NCI-H1092 (cell line): ENCODE measurements at places on chromosomes 12 and 14.

DNA sequence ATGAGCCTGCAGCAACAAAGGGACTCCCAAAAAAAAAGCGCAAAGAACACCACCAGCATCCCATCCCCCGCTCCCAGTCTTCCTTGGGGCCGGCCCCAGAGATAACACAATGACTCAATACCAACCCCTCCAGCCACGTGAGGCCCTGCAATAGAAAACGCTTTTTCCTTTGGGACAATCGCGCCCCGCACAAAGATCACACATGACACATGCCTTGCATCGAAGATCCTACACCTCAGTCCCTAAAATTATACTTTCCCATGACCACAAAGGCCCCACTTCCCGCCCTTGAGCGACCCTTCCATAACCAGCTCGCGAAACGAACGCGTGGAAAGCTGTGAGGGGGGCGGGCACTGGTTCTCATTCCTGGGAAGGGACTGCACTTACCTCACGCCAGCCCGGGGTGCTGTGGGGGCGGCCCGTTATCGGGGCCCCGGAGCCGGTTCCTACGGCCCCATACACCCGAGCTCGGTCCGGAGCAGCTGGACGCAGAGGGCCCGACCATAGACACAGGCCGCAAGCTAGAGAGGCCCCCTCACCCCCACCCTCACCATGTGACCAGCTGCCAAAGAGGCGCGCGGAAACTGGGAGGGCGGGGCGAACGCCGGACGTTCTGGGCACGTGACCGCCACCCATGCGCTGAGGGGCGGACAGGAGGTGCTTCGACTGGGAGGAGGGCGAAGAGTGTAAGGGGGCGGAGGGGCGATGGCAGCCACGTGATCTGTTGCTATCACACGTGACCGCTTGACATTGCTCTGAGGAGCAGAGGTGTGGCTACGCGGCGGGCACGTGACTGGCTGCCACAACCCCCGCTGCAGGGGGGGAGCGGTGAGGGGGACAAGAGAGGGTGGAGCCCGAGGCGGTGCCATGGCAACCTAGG, at the start of gene CDK4:
CDK4 (minus strand) TSS at position 523 of the 880 bp plus-strand sequence. CDS start 593 bp downstream, outside the sequence.
- peak; percentile 97 for DNase-seq

- DNase-seq, result no peak
These were observed 34.7 kb upstream of the NRXN3 start for GRCh38 chr14:78135450-78135891.

GRCh38 chr12:106585521-106586277, 2.9 kb downstream of the RFX4 start:
- DNase-seq, result peak; percentile 16

DNA sequence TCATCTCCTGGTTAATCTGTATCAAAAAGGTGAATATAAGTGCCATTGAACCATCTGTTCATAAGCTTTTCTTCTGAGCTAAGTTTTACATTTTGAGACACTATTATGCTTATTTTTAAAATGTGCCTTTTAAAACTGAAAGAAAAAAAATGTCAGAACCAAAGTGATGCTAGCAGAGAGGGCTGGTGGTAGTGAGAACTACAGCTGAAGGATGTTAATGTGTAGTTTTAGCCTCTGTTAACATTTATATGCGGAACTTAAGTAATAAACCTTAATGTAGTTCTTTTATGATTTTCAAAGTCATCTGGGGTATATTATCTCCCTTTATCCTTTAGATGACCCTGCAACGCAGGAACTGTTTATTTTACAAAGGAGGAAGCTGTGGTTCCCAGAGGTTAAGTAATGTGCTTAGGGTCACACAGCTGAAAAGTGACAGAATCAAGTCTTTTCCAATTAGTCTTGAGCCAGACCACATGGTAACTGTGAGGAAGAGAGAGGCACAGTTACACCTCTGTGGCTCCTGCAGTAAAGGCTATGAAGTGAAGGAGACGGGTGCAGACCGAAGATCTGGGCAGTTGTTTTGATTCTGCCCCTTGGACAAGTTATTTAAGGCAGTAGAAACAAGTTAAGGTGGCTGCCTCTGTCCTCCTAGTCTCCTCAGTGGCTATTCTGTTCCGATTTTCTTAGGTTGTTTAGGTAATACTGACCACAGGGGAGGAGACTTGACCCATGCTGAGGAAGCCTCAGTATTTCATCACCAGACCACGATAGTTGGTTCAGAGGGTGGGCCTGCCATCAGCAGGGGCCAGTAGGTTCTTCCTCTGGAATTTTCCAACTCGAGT, 23.9 kb downstream of the GNG2 start:
- no peak for DNase-seq

DNA sequence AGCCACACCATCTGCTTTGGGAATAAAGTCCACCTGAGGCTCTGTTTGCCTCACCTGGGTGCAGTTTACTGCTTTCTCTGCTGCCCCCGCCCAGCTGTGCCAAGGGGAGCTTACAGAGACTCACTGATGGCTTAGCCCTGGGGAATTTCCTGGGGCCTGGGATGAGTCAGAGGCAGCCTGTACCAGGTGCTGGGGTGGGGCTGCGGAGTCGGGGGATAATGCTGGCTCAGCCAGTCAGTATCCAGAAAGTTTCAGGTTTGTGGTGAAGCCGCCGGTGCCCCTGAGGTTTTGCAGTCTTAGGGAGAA, 22.3 kb downstream of the PLEKHG3 start:
- DNase-seq, result no peak

GRCh38 chr14:66572826-66573225, 64.9 kb downstream of the GPHN start:
- no peak for DNase-seq
